A549 treated with CORT108297 at 1 μM for 4 hours (cell line): ENCODE measurements at places on chromosomes 7 and 10. TPM values are rescaled to one million over a fixed set of nuclear protein-coding genes. Genes with fewer than 3 reads are reported as not detected.

NPC1L1 gene
- 0.01 to 0.08 TPM (median 0.06 TPM) in 5 replicates for total RNA-seq

IFIT2 gene
- 2.4 to 3.5 TPM (median 3.3 TPM) in 5 replicates for total RNA-seq

HECW1 gene
- total RNA-seq = 10.2 to 14.6 TPM (median 13.9 TPM) in 5 replicates

ANXA8 gene
- total RNA-seq = 28.8 to 40.9 TPM (median 33.6 TPM) in 5 replicates

CPA4 gene
- 5.0 to 7.8 TPM (median 5.3 TPM) in 5 replicates for total RNA-seq

ALOX5 gene
- total RNA-seq = 0.16 to 0.67 TPM (median 0.32 TPM) in 5 replicates

LYZL1 gene
- total RNA-seq = not detected in 5 replicates

SLC29A4 gene
- total RNA-seq = 9.9 to 16.3 TPM (median 14.1 TPM) in 5 replicates

ASB15 gene
- not detected in 5 replicates for total RNA-seq

NEBL gene
- 4.2 to 7.1 TPM (median 5.8 TPM) in 5 replicates for total RNA-seq
